G401 (cell line): ENCODE measurements at places on chromosomes 12 and 14. TPM values are rescaled to one million over a fixed set of nuclear protein-coding genes. Genes with fewer than 3 reads are reported as not detected.

Gene FIGNL2
- 11.1 and 12.8 TPM in 2 replicates for total RNA-seq

Gene SLC6A15
- total RNA-seq = 4.7 and 16.9 TPM in 2 replicates

Gene HSPA2
- total RNA-seq = not detected in 2 replicates

Gene COX8C
- not detected in 2 replicates for total RNA-seq

Gene PMCH
- not detected in 2 replicates for total RNA-seq

Gene HOXC10
- 16.7 and 48.6 TPM in 2 replicates for total RNA-seq

Gene SSPN
- total RNA-seq = 1.7 and 2.9 TPM in 2 replicates

Gene GLIPR1L2
- 2.2 TPM in 1 of 2 replicates, not detected in the other for total RNA-seq

Gene PLA2G1B
- not detected in 2 replicates for total RNA-seq

Gene EXOC3L4
- 0.86 and 1.6 TPM in 2 replicates for total RNA-seq

Gene MYF5
- not detected in 2 replicates for total RNA-seq

Gene FZD10
- not detected in 2 replicates for total RNA-seq

Gene LRR1
- total RNA-seq = 28.6 and 41.1 TPM in 2 replicates

- DNase-seq = peak; percentile 44
Measured at GRCh38 chr12:91109148-91109564, 2.1 kb downstream of the LUM start.

GRCh38 chr14:31880935-31881334, 196.2 kb upstream of the ARHGAP5 start:
- DNase-seq = no peak

GRCh38 chr14:64919618-64920017, 5.4 kb downstream of the CHURC1 start:
- DNase-seq = no peak

- no peak for DNase-seq
Measured at GRCh38 chr12:93626160-93626559, 51.0 kb upstream of the CRADD start.

- no peak for DNase-seq
Measured at GRCh38 chr14:75380656-75381055, 47.2 kb upstream of the JDP2 start.

- peak; percentile 40 for DNase-seq
Measured at GRCh38 chr14:102508410-102508773, 1.2 kb downstream of the ANKRD9 start.

DNA sequence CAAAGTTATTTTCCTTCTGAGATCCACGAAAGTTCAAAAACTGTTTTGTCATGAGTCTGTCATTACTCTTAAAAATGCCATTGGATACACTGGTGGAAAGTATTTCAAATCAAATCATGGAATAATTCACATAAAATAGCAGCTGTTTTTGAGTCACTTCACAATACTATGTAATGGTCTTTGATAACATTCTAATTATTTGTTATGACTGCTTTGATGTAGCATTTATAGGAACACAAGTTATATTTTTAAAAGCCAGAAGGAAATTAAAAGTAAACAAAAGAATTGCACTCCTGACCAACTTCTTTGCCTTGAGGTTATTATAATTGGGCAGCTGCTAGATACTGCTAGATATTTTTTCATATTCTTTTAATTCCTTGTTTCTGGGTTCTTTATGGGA, 473.2 kb downstream of the CCER1 start:
- DNase-seq = no peak

- no peak for DNase-seq
Measured at GRCh38 chr14:49897414-49897813, 4.5 kb downstream of the ARF6 start.

GRCh38 chr12:115708801-115709200, 568.7 kb downstream of the MED13L start:
- DNase-seq = no peak

DNA sequence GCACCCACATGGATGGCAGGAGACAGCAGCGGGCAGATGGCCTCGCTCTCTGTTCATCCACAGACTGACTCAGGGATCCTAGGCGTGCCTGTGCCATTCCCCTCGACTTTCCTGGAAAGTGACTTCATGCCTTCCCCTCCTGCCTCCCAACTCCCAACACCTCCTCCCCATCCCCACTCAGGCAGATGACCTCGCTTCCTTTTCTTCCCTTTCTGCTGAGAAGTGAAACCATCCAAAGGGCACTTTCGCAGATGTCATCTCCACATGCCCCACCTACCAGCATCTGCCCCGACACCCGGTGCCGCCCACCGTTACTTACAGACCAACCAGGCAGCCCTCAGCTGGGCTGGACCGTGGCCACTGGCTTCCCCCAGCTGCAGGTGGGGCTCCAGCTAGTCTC, 29.6 kb downstream of the BEGAIN start:
- no peak for DNase-seq

- DNase-seq = no peak
Measured at GRCh38 chr14:106823552-106823951, 1297.2 kb downstream of the TMEM121 start.

DNA sequence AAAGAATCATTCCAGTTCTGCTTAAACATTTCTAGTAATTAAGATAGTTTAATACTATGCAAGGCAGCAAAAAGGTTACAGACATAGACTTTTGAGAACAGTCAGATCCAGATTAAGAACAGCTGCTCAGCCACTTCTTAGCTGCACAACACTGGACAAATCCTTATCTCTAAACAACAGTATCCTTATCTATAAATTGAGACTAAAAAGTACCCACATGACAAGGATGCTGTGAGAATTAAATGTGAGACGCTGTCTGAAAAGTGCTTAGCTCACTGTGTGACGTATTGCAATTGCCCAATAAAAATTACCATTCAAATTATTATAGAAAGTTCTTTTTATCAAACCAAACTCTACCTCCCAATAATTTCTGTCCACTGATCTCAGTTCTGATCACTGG, 35.5 kb downstream of the BORCS5 start:
- no peak for DNase-seq

DNA sequence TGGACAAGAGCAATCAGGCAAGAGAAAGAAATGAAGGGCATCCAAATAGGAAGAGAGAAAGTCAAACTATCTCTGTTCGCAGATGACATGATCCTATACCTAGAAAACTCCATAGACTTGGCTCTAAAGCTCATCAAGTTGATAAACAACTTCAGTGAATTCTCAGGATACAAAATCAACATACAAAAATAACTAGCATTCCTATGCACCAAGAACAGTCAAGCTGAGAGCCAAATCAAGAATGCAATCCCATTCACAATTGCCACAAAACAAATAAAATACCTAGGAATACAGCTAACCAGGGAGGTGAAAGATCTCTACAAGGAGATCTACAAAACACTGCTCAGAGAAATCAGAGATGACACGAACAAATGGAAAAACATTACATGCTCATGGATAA, 417.5 kb upstream of the ATP2B1 start:
- DNase-seq = no peak

DNA sequence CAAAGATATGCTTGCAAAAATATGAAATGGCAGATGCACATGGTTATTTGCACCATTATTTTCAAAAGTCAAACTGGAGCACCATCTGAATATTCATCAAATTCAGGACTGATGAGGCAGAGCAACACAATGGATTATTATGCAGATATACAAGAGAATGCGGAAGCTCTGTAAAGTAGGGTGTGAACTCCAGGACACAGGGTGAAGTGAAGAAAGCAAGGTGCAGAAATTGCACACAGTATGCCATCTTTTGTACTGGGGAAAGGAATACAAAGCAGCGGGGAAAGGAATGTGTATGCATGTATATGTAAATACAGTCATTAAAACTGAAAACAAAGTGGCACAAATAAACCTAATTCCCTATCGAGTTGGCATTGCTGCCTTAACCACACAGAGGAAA, 22.7 kb upstream of the CLEC4E start:
- no peak for DNase-seq

DNA sequence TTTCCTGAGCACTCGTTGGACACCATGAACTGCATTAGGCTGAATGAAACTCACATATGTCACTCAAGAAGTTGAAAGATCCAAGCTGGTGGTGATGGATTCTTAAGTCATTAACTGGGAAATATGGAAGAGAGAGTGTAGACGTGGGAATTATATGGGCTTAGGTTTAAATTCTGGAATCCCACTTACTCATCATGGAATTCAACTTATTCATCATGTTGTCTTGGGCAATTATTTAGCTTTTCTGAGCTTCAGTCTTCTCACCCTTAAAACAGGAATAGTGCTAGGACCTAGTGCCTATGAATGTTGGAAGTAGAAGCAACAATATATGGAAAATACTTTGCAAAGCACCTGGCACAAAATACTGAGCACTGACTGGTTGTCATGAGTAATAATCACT, 292.4 kb upstream of the TBX3 start:
- DNase-seq = no peak

DNA sequence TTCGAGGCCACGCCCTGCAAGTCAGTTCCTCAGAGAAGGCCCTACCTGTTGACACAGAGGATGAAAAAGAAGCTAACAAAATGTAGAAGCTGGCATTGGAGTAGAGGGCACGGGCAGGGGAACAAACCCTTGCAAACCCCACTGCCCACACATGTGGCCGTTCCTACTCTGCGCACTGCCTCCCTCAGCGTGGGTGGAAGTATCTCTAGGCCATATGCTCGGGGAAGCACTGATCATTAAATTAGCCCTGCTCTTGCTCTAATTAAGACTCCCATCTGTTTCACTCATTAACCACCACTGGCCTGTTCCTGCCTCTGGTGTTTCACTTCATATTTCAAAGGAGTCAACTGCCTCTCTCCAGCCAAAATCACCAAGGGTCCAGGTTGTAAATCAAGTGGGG, 201.2 kb upstream of the SFSWAP start:
- no peak for DNase-seq

- no peak for DNase-seq
Measured at GRCh38 chr12:630656-631632, 32.3 kb downstream of the NINJ2 start.

GRCh38 chr14:57405562-57405961, 15.2 kb downstream of the NAA30 start:
- no peak for DNase-seq

DNA sequence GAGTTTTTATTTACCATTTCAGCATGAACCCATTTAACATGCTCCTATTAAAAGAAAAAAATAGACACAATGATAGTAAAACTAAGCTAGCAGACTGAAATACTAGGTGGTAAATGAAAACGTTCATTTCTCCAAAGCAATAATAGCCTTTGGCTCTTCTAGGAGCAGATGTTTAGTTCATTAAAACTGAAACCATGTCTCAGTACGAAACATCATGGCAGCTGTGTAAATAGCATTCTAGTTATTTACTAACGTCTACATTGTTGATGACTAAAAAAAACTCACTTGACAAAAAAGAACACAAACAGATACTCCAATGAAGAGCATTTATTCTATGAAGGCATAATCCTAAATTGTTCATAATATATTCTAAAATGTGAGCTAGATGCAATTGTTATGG, 17.9 kb downstream of the RECQL start:
- DNase-seq = no peak

GRCh38 chr14:69643430-69644200, 32.2 kb downstream of the SUSD6 start:
- peak; percentile 92 for DNase-seq

- no peak for DNase-seq
Measured at GRCh38 chr12:96063046-96063445, 27.7 kb upstream of the LTA4H start.

DNA sequence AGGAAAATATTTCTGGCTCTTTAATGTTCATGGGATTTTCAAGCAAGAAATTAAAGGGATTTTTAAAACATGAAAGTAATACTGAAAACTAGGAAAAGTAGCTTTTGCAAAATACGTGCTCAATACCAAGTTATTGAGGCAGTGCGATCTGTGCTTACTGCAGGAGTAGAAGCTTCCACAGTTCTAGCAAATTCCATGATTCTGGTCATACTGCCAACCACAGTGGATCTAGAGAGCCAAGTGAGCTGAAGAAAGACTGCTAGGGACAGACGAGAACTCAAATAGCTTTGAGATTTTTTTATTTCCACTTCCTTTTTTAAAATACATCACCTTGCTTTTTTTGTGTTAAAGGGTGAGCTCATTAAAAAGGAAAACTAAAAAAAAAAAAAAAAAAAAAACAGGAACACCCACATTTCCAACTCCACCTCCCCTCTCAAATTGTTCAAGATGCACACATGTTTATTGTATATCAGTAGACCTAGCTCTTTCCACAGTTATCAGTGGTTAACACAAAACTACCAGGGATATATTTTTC, 26.2 kb downstream of the EGLN3 start:
- DNase-seq = no peak
